Brain pericyte (primary cell): ENCODE measurements at places on chromosomes 6 and 20.

DNA sequence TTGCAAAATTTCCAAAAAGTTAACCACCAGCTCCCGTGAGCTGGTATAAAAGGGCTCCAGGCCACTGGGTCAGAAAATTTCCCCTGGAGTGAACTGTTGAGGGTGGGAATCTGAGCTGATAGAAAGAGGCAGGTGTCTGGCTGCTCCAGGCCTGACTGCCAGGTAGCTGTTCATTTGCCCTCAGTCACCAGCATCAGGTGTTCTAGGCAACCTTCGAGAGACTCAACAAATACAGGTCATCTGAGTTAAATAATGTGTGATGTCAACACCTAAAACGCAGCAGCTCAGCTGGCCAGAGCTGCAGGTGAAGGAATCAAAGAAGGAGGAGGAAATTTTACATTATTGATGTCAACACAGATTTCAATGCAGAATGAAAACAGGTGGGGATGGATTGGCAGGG is 46.7 kb downstream of the KCNK5 start:
- DNase-seq: no peak

- DNase-seq: no peak
These were observed 9.5 kb upstream of the AFG1L start for GRCh38 chr6:108285381-108285780.

- no peak for DNase-seq
These were observed 94.1 kb downstream of the CDH22 start for GRCh38 chr20:46213946-46214823.

DNA sequence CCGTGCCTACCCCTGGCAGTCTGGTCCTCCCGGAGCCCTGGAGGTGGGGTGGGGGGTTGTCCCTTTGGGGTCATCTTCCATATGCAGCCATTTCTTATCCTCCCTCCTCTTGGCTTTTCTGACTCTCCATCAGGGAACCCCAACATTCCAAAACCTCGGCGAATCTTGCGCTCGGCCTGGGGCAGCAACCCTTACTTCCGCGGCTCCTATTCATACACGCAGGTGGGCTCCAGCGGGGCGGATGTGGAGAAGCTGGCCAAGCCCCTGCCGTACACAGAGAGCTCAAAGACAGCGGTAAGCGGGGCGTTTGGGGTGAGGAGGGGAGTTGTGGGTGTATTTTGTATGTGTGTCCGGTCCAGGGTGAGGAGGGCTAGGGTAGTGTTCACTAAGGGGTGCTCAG is 168.0 kb upstream of the RNF24 start:
- DNase-seq: no peak

DNA sequence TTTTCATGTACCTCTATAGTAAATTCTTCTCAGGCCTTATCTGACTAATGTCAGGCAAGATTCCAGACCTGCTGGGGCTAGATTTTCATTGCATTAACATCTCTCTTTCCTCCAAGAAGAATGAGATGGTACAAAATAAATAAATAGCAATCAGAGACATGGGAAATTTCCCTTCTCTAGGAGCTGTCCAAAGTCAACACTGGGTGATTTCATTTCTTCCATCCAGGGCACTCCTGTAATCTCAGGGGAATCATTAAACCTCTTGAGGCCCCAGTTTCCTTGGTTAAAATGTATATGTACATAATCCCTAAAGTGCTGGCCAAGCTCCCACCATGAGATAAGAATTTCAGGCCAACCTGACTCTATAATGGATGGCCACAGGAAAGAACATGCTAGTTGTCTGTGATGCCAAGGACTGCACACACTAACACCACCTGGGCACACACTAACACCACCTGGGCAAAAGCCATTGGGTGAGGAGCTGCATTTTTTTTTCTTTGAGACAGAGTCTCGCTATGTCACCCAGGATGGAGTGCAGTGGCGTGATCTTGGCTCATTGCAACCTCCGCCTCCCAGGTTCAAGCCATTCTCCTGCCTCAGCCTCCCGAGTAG is 912 bp downstream of the IL17F start:
- DNase-seq: no peak

GRCh38 chr6:94751641-94752329 is 825.5 kb upstream of the MANEA start:
- DNase-seq: no peak

- no peak for DNase-seq
These were observed 297.3 kb downstream of the PHACTR1 start for GRCh38 chr6:13013681-13014503.

DNA sequence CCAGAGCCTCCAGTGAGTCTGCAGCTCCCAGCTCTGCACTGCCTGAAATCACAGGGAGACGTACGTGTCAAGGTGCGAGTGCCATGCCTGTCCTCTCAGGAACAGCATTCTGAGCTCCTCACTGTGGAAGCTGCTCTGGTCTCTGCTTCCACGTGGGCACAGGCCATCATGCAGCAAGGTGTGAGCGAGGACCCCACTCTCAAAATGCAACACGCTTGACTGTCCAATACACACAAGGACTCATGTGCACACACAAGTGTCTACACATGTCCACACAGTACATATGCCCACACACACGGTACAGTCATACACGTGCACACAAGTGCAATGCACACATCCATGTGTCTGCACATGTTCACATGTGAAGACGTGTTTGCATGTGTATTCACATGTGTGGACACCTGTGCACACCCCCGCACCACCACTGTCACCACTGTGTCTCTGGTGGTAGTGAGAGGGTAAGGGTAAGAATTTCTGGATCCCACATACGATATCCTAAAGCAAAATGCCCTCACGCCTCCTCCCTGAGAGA is 260.5 kb downstream of the DLL1 start:
- no peak for DNase-seq

- DNase-seq: no peak
These were observed 71.3 kb upstream of the EYA2 start for GRCh38 chr20:46823271-46823751.

GRCh38 chr6:12941422-12941821 is 224.9 kb downstream of the PHACTR1 start:
- DNase-seq: no peak

GRCh38 chr6:7919871-7920270 is 9.3 kb upstream of the TXNDC5 start:
- DNase-seq: no peak

DNA sequence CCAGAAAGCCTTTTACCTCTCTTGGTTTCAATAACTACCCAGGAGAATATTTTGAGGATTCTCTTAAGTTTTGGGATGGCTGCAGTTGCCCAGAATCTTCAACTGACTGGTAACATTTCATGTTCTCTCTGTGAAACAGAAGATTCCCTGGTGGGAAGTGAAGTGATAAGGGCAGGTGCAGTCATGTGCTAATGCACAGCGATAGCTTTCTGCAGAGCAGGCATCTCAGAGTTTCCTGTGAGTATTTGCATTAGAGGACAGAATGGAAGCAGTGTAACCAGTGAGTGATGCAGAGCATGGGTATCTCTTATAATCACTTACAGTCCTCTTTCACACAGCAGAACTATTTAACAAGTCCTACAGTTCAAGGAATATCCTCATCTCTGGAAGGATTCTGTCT is 76.1 kb downstream of the HCRTR2 start:
- DNase-seq: no peak

DNA sequence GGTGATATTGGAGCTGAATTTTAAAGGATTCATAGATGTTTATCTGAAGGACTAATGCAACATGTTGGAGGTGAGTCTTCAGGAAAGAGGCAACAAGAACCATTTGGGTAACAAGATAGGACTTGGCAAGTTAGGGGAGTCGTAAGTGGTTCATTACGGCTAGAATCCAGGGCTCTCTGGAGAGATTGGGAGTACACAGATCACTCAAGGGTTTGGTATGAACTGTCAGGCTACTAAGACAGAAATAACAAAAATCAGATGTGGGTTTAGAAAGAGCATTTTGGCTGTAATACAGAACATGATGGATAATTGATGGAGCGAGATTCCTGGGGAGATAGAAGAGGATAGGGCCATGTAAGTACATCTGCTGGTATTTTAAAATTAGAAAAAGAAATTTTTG is 86.3 kb upstream of the ESR1 start:
- DNase-seq: no peak

- no peak for DNase-seq
These were observed 87.6 kb downstream of the BMP2 start for GRCh38 chr20:6855104-6855503.

DNA sequence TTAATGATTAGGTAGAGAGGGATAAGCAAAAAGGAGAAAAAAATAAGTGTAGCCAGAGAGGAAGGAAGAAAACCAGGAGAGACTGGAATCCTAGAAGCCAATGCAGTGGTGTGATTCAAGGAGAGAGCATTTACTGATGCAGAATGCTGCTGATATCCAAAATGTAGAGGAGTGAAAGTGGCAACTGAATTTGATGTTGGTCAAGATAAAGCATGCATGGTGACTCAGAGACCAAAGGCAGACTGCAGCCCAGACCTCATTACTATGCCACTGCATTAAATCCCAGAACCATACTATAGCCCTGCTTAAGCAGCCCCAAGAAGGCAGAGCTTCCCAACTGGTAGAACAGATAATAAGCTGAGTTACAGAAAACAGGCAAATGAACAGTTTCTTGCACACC is 15.8 kb downstream of the KLHL32 start:
- DNase-seq: no peak

DNA sequence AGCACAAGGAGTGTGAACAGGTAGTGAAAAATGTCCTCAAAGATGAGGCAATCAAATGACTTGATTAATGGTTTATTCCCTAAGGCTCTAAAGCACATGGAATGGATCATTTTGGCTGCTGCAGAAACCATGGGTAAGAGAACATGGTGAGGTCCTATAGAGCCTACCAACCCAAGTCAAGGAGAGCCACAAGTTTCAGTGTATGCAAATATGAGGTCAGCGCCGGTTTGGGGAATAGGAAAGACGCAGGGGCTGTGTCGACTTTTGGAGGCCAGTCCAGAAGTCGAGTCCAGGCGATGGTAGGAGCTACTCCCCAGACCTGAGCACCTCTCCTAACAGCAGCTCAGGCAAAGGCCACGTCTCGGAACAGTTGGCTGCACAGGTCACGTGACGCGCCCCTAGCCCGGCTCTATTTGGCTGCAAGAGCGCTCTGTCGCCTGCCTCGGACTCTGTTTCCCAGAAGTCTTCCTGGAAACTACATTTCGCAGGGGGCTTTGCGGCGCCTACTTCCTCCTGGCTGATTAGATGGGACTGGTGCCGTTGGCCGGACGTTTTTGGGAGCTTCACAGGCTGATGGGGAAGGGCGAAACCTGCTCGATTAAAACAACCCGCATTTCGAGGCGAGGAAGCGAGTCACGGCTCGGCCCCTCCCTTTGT is 74.4 kb upstream of the CHD6 start:
- DNase-seq: peak; percentile 6

DNA sequence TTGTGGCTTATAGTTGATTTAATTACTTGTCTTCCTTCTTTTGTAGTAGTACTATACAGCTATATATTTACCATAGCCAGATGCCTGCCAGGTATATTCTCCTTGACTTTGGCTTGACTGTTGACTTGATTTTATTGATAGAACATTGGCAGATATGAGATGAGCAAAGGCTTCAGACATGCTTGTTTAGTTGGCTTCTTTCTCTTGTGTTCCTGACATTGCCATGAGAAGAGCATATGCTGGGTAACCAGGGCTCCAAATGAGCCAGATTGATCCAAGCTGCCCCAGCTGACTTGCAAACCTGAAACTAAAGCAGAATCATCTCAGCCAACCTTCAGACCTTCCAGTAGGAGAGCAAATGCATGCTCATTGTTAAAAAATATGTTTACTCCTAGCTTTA is 508.1 kb upstream of the BTBD3 start:
- DNase-seq: no peak

GRCh38 chr20:33858666-33859065 is 47.5 kb downstream of the CHMP4B start:
- DNase-seq: no peak

DNA sequence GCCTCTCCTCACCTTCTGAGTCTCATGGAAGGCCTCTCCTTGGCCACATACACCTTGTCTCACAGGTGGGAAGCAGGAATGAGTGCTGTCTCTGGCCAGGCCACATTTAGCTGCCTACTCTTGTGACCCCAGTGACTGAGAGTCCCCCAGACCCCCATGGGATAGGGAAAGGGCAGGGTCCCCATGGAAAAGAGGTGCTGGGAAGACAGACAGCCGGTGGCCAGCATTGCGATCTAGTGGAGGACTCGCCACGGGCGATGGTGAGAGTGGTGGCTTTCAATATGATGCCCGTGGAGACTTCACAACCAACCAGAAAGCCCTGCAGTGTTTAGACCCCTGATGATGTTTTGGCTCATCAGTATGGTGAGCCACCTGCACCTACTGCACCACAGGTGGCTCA is 19.8 kb downstream of the MANBAL start:
- no peak for DNase-seq

DNA sequence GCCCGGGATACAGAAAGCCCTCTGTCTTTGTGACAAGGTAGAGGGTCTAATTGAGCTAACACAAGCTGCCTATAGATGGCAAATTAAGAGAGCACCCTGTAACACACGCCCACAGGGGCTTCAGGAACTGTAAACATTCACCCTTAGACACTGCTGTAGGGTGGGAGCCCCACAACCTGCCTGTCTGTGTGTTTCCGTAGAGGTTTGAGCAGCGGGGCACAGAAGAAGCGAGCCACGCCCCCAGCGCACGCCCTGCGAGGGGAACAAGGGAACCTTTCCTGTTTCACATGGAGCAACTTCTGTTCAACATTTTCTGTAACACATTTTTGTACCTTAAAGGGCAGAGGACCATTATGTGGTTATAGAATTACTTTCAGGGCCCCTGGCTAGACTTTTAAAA is 231.7 kb upstream of the EXOC2 start:
- no peak for DNase-seq

- no peak for DNase-seq
These were observed 161.1 kb downstream of the SYCP2 start for GRCh38 chr20:59772373-59772705.

DNA sequence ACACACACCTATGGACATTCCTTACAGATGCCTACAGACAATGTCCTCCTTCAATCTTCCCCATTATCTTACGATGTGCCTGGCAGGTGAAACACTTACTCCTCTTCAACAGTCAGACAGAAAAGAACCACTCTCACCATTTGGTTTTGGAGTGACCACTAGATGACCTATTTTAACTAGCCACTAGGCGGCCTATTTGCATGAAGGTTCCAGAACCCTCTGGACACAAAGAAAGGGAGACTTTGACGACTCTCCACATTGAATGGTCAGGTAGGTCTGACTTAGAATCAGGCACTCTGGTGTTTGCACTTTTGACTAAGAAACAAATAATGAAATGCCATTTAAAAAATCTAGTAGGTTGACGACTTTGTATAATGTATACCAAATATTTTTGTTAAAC is 42.0 kb downstream of the PNLDC1 start:
- no peak for DNase-seq

- DNase-seq: no peak
These were observed 990 bp upstream of the TRAF3IP2 start for GRCh38 chr6:111606620-111607115.

DNA sequence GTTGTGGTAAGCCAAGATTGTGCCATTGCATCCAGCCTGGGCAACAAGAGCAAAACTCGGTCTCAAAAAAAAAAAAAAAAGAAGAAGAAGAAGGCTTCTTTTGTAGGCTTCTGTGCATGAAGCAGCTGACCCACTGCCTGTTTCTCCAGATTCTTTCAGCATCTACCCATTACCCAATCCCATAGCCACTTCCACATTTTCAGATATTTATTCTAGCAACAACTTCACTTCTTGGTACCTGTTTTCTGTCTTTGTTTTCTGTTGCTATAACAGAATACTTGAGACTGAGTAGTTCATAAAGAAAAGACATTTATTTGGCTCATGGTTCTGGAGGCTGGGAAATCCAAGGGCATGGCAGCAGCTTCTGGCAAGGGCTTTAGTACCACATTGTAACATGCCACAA is 95.3 kb upstream of the SGK1 start:
- no peak for DNase-seq
